D721Med (cell line): ENCODE measurements at places on chromosomes 2 and 18.

GRCh38 chr18:28855524-28855923 lies 678.6 kb upstream of the CDH2 start:
- no peak for DNase-seq

GRCh38 chr18:53534203-53534602 lies 690.3 kb downstream of the MBD2 start:
- no peak for DNase-seq

DNA sequence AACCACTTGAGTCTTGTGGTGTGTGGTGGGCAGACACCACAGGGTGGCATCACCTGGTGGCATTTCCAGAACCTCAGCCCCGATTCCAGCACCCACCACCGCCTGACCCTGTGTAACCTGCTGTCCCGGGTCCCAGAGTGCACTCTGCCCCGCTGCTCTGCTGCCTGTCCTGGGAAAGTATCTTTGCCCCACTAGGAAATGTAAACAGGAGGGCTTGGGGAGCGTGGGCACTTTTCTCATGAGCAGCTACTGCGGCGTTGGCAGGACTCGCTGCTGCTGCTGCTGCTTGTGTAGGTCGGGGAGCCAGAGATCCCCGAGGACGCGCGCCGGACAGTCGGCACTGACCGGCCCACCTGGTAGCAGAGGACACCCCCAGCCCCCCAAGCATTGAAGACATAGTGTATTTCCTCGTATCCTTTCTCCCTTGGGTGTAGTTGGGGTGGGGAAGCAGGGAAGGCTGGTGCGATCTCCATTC lies 13.4 kb downstream of the DTYMK start:
- DNase-seq: no peak

DNA sequence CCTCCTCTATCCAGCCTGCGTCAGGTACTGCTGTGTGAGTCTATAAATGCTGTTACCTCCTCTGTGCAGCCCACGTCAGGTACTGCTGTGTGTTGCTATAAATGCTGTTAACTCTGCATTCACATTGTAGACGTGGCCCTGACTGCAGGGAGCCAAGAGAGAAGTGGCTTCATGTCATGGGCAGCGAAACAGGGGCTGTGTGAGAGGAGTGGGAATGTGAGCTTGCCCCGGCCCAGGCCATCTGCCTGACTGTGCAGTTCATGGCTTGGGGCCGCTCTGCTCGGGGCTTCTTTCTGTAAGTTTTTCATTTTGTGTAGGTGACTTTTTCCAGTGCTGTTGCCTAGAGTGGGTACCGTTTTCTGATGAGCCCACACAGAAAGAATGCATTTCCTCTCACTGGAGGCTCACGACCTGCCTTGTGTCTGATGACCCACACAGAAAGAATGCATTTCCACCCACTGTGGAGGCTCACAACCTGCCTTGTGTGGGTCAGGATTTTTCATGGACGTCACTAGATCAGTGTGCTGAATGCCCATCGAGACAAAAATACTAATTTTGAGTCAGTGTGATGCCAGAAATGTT lies 104.5 kb downstream of the SNTG2 start:
- DNase-seq: no peak

DNA sequence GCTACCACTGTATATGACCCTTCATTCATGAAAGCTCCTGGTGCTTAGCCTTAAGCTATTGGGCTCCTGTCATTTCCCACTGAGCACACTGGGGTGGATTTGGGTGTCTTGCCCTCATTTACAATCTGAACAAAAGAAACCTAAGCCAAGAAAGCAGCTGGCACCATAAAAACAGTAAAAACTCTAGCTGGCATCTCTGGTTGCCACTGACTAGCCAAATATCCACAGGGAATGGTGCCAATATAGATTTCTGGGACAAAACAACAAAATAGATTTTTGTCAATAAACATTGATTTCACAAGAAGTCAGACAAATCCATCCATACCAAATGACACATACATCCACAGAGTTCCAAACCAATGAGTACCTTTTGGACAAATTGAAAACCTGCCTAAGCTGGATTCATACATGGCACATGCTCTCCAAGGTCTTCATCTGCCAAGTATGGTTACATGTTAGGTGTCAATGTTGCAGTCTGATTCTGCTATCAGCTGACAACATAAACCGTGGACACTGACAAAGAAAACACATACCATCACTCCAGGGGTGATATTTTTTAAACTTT lies 1081.5 kb upstream of the ZEB2 start:
- no peak for DNase-seq

DNA sequence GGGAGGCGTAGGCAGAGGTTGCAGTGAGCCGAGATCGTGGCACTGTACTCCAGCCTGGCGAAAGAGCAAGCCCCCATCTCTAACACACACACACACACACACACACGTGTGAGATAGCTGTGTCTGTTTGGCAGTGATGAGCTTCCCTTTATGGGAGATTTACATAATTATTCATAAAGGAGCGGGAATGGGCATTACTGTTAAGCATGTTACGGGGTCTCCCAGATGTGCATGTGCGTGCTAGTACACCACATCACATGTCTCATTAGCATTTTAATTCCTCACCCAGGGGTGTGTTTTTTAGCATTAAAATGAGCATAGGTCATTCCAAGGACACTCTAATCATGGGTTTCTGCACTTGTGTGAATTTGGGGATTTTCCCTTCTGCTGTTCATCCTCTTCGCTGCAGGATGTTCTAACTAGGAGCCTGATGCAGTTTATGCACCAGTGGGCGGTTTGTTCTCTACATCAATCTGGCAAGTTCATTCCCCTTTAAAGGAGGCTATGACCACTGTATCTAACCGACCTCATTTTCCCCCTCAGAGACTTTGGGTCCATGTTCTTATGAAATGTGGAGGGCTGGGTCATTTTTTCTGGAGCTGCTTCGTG lies 1.0 kb upstream of the FAM178B start:
- DNase-seq: no peak

DNA sequence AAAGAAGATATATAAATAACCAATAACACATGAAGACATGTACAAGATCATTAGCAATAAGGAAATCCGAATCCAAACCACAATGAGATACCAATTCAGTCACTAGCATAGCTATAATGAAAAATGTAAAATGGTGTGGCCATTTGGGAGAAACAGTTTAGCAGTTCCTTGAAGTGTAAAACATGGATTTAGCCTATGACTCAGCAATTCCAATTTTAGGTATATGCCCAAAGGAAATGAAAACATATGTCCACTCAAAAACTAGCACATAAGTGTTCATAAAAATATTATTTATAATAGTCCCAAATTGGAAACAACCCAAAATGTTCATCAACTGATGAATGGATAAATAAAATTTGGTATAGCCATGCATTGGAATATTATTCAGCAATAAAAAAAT lies 165.5 kb upstream of the CRIM1 start:
- no peak for DNase-seq

- no peak for DNase-seq
These were observed 135.9 kb upstream of the ARL4C start for GRCh38 chr2:234632527-234633391.

DNA sequence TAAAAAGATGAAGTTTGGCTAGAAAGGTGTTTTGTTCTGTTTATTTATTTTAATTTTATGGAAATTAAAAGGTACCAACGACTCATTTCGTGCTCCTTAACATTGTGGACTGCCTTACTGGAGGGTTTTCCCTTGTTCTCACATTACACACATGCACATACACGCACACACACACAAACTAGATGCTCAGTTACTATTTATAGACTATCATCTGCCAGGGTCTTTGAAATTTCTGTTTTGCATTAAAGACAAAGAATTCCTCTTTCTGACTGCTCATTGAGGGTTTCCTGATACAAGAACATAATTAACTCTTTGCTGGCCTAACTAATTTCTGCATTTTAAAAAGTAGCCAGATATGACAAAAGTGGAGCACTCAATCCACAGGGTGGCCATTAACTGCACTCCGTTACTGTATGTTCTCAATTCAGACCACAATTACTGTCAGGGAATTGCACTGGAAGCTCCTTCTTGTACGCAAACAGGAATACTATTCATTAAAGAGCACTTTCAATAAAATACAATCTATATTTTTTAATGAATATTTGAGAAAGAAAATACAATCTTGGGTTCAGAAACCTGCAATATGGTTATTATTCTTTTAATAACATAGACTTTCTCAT lies 366.9 kb upstream of the GALNT5 start:
- no peak for DNase-seq

DNA sequence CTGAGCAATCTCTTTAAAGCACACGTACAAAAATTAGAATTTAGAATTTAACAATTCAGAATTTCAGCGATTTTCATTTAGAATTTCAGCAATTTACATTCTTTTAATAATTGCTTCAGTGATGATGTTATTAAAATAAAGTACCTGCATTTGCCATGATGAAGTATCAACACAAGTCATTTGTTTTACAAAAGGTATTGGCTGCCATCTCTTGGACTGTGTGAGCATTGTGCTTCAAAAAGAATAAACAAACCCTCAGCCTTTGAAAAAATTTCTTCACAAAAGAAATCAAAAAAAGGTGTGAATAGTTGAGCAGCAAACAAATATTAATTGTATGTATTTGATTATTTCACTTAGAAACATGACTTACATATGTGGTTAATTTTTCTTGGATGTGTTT lies 27.1 kb upstream of the ZC3H15 start:
- DNase-seq: no peak

DNA sequence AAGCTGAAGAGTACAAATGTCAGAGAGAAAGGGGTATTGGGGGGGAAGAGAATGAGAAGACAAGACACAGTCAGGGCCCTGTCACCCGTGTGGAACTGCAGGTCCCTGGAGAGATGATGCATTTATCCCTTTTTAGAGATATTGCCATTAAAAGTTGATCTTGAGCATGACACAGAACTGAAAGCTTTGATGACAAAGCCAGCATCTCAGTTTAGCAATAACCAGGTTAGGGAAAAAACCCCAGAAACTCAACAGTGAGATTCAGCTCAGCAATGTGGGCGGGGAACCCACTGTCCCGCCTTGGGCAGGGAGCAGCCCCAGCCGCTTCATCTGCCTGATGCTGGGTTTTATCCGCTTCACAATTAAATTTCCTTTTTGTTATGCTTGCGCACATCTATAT lies 181.1 kb downstream of the NEDD4L start:
- DNase-seq: no peak

DNA sequence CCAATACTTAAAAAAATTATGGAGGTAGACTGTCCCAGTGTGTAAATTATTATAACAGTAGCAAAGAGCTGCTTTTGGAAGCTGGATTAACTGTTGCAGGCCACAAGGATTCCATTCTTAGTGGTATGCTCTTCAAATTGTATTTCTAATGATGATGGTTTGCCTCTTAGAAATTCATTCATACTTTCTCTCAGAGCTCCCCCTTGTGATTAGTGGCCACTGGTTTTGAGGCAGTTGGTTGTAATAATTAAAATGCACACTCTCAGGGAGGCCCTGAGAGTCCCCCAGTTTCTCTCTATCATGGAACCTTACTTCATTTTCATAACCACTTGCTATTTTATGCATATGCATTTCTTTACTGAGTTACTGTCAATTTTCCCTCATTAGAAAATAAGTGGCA lies 122.5 kb downstream of the PLA2R1 start:
- DNase-seq: no peak
